ELR (cell line): ENCODE measurements at places on chromosomes 7 and 10.

DNA sequence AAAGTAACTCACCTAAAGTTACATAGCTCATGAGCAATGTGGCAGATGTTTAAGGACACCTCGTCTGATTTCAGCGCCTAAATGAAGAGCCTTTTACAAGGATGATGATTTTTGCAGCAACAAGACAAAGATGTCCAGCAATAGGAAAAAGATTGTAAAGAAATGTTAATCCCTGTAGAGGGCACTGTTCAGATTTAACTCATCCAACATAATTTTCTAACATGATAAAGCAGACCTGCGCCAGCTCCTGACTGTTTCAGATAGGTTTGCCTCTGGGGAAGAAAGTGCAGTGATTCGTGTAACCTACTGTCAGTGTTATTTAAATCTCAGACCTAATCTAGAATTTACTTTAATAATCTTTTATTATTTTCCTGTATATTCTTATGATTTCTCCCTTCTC lies 595.2 kb downstream of the AUTS2 start:
- peak; percentile 8 for DNase-seq

DNA sequence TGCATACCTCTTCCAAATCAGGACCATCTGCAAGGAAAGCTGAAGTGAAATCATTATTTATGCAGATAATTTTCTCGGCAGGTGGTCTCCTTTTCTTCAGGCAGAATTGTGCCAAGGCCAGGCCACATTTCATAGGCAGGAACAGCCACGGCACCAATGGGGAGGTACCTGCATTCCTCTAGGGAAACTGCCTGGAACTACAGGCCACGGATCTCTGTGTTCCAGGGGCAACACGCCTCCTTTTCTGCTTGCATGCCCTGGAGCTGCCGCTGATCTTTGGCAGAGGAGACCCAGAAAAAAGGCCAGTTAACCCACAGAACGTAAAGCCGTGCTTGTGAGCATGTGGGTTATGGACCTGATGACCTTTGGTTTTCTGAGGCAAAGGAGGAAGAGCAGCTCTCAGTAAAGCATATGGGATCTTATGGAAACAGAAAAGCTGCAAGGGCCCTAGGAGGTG lies 111.2 kb upstream of the KIAA1217 start:
- no peak for DNase-seq

DNA sequence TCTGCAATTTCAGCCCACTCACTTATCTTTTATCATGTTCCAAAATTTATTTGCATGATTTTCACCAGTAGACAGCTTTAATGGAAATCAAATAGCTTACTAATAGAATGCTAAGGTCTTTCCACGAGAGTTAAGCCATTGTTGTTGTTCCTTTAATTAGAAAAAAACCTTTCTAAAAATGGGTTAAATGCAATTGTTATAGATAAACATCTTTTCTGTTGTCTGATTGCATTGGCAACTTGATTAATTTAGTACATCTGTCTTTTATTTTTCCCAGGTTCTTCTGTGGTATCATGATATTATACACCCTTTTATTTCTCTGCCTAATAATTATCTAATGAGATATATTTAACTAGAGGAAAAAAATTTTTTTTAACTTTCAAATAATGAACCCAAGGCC lies 487.6 kb upstream of the MBL2 start:
- DNase-seq: no peak

- no peak for DNase-seq
Observed at GRCh38 chr10:58477122-58477521, 35.5 kb upstream of the BICC1 start.

DNA sequence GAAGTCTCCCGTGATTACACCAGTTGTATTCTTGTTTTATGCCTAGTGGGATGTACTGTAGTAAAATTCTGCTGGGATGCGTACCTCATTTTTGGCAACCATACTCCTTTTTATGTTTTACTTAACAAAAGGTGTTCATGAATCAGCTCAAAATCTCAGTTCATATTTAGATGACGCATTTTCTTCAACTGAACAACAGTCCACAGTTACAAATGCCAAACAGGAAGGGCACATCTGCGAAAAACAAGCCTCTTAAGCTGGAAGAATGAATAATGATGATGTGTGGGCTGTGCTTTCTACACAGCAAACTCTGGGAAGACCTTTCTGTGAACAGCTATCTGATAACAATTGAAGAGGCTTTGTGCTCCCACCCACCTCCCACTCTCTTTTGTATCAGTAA lies 68.4 kb upstream of the NRBF2 start:
- no peak for DNase-seq

DNA sequence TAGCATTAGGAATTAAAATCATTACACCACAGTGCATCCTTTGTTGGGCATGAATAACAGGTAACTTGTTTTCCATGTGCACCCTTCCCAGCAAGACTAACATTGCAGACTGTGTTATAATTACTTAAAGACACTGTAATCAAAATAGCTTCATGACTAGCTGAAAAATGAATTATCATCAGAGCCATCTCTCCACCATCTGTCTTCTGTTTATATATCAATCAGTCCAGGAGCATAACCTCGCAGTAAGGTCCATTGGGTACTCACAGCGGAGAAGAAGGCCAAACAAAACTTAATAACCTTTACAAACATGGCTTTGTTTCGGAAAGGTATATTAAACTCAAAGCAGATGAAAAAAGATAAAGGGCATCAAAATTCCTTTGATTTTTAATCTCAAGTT lies 90.6 kb downstream of the ODAD2 start:
- no peak for DNase-seq

DNA sequence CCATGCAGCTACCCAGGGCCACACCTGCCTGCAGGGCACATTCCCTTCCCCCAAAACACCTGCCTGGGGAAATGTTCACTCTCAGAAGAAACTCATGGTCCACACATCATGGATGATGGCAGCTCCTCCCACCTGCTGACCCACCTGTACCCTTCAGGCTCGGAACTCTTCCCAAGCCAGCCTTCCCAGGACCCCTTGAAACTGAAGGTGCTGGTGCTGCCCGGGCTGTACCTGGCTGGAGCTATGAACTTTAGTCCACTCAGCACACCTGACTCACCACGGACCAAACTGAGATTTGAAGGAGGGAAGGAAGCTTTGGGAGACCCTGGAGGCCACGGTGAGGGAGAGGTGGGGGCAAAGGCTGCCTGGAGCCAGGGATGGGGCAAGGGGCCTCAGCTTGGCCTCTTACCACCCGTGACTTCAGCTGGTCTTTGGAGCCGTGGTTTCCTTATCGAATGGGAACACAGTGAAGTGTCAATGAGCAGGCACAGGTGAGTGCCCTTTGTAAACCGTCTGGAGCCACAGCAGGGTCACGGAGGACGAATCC lies 30.1 kb upstream of the INPP5A start:
- DNase-seq: no peak

DNA sequence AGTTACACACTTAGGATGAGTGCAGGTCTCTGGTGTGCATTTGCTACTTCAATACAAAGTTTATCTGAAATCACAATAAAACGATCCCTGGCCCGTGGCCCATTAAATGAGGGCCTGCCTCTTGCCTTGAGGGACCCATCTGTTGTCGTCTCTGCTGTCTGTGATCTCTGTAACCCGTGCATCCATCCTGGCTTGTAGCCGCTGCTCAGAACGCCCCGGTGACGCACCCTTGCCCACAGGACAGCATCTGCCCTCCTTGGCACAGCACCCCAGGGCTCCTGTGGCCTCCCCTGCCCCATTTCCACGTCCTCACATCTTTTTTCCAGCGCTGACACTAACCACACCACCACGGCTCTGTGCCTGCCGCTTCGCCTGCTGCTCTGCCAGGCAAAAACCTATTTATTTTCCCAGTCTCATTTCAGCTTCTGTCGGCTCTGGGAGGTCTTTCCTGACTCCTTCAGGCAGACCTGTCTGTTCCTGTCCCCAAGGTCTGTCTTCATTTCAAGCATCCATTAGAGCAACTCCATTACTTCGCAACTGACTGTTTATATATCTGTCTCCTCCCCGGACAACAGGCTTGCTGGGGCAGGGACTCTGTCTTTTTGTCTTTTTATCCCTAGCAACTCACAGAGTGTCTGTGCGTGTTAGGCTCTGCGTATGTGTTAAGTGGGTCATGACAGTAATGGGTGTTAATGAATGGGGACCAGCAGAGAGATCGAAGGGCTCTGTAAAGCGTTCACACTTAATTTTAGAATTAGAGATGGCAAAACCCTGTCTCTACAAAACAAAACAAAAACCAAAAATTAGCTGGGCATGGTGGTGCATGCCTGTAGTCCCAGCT lies 16.4 kb downstream of the CARD11 start:
- DNase-seq: no peak
